Esophagus squamous epithelium (tissue), 5 donors: ENCODE measurements at places on chromosomes 7 and 10.

DNA sequence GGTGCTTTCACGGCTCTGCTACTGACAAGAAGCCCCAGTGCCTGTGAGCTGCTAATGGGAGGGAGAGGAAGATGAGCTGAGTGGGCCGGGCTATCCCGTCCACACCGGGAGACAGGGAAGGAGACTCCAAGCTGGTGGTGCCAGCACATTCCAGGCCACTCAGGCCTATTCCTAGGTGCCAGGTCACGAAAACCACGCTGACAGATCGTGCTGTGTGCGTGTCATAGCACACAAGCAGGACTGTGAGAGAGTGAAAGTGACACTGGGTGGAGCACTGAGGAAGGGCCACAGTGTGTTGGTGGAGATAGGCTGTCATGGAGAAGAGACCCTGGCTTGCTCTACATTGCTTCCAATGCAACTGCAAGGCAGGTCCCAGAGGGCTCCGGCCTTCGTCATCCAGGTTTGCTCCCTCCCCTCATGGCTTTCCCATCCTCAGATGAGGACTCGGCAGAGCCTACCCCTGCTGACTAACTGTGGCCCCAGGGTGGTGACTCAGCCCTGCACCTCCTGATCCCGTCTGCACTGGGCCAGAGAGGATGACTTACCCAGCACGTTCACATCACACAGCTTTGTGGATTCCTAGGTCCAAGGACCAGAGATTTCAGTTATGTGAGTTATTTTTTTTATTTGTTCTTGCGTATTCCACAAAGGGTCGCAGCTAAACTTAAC is 167.3 kb downstream of the EGFR start:
- no peaks in the 10 kb centered on the region for H3K4me1 ChIP-seq
- H3K27ac ChIP-seq = peak overlapping the region; percentile 44
- no peak overlapping the region for H3K4me3 ChIP-seq
- DNase-seq = no peak
- no peaks in the 10 kb centered on the region for H3K36me3 ChIP-seq

DNA sequence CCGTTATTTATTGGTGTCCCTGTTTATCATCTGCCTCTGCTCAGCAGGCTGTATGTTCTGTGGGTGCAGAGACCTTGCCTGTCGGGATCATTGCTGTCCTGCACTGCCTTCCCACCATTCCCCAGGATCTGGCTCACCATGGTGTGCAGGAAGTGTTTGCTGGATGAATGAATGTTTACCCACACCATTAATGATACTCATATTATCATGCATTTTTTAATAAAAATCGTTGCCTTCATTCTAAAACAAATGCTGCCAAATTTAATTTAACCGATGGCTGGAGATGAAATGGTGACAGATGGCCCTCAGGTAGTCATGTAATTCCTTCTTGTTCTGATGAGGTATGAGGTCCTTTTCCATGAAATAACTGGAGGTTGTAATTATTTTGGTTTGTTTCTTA is 22.5 kb downstream of the PLPP4 start:
- no peak overlapping the region for H3K4me3 ChIP-seq
- H3K27ac ChIP-seq = no peak overlapping the region
- DNase-seq = no peak
- no peaks in the 10 kb centered on the region for H3K36me3 ChIP-seq

DNA sequence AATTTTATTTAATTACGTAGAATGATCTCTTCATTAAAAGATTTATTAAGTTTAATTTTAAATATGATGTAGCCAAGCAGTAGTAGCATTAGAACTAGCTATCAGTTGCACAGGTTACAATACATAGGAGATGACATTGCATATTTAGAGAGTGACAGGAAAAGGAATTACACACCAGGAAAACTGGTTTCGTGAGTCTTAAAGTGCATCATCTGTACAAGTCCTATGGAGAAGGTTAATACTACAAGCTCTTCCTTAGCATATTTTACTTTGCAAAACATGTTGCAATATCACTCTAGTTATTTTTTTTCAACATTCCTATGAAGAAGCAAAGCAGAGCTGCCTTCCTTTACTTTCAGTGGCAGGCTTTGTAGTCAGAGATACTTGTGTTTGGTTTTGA is 20.2 kb upstream of the SEM1 start:
- no peak overlapping the region for H3K4me3 ChIP-seq
- H3K27me3 ChIP-seq = no peaks in the 10 kb centered on the region
- peaks cover 36% of the 10 kb centered on the region for H3K4me1 ChIP-seq
- peak overlapping the region; percentile 82 for H3K27ac ChIP-seq
- DNase-seq = no peak
- no peaks in the 10 kb centered on the region for H3K36me3 ChIP-seq

DNA sequence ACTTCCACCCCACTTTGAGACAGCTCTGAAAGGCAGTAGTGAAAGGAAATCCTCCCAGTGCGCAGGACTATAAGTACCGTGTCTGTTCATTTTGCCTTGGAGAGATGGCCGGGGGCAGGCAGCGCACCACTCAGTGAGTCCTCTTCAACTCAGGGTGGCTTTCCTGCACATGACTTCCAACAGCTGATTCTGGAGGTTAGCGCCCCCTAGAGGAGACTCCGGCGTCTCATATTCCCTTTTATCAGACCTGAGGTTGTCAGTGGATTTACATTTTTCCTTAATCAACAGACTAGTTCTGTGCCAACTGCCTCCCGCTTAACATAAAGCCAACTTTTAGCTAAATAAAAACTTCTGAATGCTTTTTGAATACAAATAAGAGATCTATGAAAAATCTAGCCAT is 101.0 kb downstream of the HERPUD2 start:
- no peaks in the 10 kb centered on the region for H3K36me3 ChIP-seq
- H3K27me3 ChIP-seq = no peaks in the 10 kb centered on the region
- DNase-seq = no peak
- H3K4me1 ChIP-seq = no peaks in the 10 kb centered on the region
- H3K4me3 ChIP-seq = no peak overlapping the region

DNA sequence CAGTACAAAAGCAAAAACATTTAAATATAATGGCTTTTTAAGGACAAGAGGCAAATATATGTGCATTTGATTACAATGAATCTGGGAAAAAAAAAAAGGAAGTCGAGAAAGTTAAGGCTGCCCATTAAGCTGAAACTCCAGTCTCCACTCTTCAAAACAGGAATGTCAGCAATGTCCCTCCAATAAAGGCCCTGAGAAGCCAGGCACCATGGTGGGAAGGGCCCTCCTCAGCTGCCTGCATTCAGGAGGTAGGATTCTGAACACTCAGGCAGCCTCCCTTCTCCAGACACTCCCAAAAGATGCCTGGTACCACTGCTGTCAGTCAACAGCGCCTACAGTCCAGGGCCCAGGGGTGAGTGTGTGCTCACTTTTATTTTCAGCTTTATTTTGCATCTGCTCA is 121.3 kb upstream of the MGMT start:
- no peak overlapping the region for H3K27ac ChIP-seq
- no peak overlapping the region for H3K4me3 ChIP-seq
- no peaks in the 10 kb centered on the region for H3K4me1 ChIP-seq
- no peak for DNase-seq

- peak overlapping the region; percentile 37 for H3K27ac ChIP-seq
- H3K4me3 ChIP-seq = no peak overlapping the region
- H3K27me3 ChIP-seq = no peaks in the 10 kb centered on the region
- DNase-seq = no peak
Observed at GRCh38 chr10:96835899-96836298, 3.8 kb downstream of the LCOR start.

GRCh38 chr7:134605978-134606923 is 40.4 kb upstream of the BPGM start:
- H3K27me3 ChIP-seq = no peaks in the 10 kb centered on the region
- H3K4me3 ChIP-seq = no peak overlapping the region
- DNase-seq = no peak
- H3K36me3 ChIP-seq = no peaks in the 10 kb centered on the region
- peak overlapping the region; percentile 7 for H3K27ac ChIP-seq

DNA sequence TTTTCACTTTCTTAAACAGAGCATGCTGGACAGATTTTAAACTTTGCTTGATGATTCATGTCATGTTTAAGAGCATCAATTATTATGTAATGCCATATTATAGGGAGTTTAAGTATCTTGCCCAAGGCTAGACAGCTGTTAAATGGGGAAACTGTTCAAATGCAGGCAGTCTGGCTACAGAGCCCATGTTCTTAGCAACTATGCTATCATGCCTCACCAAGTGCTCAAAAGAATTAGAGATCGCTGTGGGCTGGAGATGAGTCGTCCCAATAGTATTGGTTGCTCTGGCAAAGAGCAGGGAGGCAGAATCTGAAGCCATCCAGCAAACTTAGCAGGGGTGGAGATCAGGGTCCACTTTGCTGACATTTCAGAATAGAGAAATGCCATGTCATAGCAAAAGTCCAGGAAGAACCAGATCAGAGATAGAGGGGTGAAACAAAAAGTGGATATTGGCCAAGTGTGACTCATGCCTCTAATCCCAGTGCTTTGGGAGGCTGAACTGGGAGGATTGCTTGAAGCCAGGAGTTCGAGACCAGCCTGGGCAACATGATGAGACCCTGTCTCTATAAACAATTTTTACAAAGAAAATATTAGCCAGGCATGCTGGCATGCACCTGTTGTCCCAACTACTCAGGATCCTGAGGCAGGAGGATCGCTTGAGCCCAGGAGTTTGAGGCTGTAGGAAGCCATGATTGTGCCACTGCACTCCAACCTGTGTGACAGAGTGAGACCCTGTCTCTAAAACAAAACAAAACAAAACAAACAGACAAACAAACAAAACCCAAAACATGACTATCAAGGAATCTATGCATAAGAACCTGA is 57.8 kb downstream of the BAMBI start:
- no peak overlapping the region for H3K4me3 ChIP-seq
- DNase-seq = no peak
- H3K36me3 ChIP-seq = no peaks in the 10 kb centered on the region
- no peaks in the 10 kb centered on the region for H3K27me3 ChIP-seq
- peaks cover 14% of the 10 kb centered on the region for H3K4me1 ChIP-seq

GRCh38 chr7:74475243-74475986 is 21.7 kb downstream of the GTF2IRD1 start:
- H3K27me3 ChIP-seq = no peaks in the 10 kb centered on the region
- H3K36me3 ChIP-seq = peaks cover 20% of the 10 kb centered on the region
- H3K4me3 ChIP-seq = no peak overlapping the region
- no peak for DNase-seq

DNA sequence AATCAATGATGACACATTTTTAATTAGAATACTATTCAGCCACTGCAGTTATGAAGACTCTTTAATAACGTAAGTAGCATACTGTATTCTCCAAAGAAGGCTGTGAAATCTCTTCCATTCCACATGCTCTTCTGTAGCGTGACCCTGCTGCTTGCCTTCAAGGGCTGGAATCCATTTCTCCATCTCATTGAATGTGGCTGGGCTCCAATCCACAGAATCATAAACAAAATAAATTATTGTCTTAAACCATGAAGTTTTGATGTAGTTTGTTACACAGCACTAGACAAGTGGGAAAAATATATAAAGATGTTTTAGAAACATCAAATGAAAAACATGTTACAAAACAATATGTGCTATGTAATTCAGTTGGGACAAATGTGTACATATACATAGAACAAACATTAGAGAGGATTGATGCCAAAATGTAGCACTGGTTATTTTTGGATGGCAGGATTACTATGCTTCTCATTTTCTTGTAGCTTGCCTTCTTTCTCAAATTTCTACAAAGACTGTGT is 410.8 kb upstream of the PODXL start:
- H3K4me1 ChIP-seq = no peaks in the 10 kb centered on the region
- DNase-seq = no peak
- no peaks in the 10 kb centered on the region for H3K27me3 ChIP-seq
- no peaks in the 10 kb centered on the region for H3K36me3 ChIP-seq

DNA sequence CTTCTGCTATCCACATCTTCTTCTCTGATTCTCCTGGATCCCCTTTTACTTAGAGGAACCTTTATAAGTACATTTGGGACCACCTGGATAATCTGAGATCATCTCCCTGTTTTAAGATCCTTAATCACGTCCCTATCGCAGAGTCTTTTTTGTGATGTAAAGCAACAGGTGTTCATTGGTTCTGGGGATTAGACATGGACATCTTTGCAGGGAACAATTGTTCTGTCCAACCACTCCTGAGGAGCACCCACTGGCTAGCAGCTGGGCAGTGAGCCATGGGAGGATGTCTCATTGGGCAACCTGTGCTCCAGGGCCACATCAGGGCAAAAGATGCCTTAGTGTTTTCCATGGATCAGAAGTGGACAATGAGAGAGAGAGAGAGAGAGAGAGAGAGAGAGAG is 56.0 kb downstream of the ZNF800 start:
- no peaks in the 10 kb centered on the region for H3K27me3 ChIP-seq
- no peak overlapping the region for H3K27ac ChIP-seq
- no peaks in the 10 kb centered on the region for H3K36me3 ChIP-seq
- no peak for DNase-seq
- H3K4me3 ChIP-seq = no peak overlapping the region

DNA sequence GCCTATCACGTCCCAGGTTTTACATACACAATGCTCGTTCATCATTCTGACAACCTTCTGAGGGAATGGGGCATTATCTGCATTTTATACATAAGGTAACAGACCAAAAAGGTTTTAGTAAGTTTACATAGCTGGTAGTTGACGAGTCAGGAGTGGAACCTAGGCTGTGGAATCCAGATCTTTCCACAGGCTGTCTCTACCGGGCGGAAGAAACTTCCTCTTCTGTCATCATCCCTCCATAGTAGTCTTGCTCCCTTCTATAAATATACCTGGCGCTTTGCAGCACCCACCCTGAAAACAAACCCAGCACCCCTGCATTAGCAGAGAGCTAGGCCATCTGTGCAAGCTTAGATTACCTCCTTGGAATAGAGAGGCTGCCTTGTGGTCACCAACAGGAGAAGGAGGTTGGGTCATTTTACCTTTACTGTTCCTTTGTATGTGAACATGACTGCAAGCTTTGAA is 1.3 kb downstream of the TSPAN13 start:
- DNase-seq = no peak
- no peaks in the 10 kb centered on the region for H3K36me3 ChIP-seq
- peak overlapping the region; percentile 68 for H3K4me3 ChIP-seq

DNA sequence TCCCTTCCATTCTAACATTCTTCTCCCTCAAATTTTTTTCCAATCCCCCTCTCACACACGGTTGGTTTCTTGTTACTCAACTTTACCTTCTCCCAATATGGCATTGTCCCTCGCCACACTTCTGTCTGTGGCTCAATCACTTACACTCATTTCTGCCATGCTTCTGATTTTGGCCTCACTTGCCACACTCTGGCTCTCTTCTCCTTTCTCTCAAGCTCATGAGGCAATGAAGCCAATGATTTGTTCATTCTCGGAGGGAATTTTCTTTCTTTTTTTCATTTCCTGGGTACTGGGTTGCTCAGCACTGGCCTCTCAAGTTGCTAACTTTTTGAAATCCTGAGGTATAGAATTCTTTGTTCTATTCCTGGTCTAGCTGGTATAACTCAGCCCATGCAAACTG is 4.0 kb upstream of the MYOZ1 start:
- H3K36me3 ChIP-seq = no peaks in the 10 kb centered on the region
- H3K27ac ChIP-seq = no peak overlapping the region
- H3K27me3 ChIP-seq = no peaks in the 10 kb centered on the region
- H3K4me1 ChIP-seq = peaks cover 12% of the 10 kb centered on the region

DNA sequence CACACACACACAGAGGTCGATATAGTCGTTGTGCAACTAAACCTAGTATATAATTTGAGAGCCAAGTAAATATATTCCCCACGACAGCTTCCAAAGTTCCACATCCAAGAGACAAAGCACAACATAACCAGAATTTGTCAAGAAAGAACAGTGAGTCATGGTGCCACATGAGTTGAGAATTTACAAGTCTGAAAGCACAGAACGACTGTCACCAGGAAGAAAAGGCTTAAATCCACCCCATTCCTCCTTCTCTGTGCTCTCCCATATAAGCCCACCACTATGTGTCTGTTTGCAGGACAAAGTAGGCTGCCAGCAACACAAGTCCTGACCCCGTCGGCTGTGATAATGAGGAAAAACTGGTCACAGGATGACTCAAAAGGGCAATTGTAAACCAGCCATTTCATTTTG is 32.8 kb downstream of the GSAP start:
- no peaks in the 10 kb centered on the region for H3K36me3 ChIP-seq
- H3K4me3 ChIP-seq = no peak overlapping the region
- H3K4me1 ChIP-seq = no peaks in the 10 kb centered on the region
